ENCODE measurements at places on chromosomes 1 and 21. TPM values are rescaled to one million over a fixed set of nuclear protein-coding genes. Genes with fewer than 3 reads are reported as not detected.

GRCh38 chr1:150922519-150922975 lies 3.6 kb upstream of the SETDB1 start:
- no peak for DNase-seq

DNA sequence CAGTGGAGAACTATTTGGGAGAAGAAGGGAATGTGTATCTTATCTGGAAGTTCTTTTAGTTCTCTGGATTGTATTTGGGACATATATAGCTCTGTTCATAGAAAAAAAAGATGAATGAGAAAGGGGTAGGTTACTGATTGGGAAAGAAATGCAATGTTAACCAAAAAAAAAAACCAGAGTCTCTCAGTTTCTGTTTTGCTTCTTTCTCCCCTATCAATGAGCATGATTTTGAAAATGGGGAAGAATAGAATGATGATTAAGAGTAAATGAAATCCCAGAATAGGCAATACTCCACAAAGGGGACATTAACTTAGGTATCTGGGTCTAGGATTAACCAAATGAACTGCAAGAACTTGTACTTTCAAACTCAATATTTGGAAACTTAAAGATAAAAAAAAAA lies 92.9 kb downstream of the RHOU start:
- DNase-seq, result no peak

- DNase-seq, result no peak
Measured at GRCh38 chr1:98045211-98045766, 124.5 kb upstream of the DPYD start.

DNA sequence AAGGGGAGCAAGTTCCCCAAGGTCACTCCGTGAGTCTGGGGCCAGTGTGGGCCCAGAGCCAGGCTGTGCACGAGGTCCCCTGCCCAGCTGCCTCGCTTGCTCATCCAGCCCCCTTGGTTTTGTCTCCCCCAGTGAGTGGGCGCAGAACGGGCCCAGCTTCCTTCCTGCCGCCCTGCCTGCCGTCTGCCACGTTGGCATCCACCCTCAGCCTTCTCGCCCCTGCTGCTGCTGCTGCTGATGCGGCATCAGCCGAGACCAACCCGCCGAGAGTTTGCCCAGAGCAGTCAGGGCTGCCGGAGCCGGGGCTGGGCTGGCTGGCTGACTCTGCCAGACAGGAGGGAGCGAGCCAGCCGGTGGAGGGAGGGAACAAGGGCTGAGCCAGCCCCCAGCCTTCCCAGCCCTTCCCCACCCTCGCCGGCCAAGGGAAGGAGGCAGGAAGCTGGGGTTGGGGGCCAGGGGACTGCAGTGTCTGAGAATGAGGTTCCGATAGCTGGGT lies 31.4 kb upstream of the WASF2 start:
- no peak for DNase-seq

- no peak for DNase-seq
Measured at GRCh38 chr1:64564891-64565290, 95.0 kb downstream of the CACHD1 start.

- DNase-seq, result no peak
Measured at GRCh38 chr1:171985639-171986038, 144.3 kb downstream of the DNM3 start.

- DNase-seq, result no peak
Measured at GRCh38 chr1:113780374-113781146, 21.3 kb upstream of the PHTF1 start.

DNA sequence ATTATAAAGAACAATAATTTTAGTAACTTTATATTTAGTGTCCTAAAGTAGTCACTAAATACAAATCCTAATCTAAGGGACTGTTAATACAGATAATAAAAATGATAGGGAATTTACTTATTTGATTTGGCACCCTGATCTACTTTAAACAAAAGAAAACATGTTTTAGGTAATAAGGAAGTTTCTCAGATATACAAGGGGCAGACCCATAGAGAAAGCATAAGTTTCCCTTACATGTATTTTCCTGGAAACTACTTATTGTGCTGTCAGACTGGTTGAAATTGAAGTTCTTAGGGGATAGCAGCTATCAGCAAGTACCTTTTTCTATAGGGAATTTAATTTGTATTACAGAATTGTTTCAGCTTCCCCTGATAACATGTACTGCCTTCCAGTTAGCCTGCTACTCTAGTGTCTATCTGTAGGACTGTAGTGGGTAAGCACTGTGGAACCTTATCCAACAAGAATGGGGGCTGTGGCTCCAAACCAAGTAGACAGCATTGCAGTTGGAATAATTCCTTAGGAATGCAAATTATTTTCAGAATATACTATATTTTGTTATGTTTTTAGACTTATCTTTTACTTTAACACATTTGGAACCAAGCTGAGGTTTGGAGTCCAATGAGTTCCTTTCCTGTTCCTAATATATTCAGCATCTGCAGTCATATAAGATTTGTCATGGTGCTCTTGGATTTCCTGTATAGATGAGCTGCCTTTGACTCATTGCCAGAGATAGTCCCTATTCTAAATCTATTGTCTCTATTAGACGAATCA lies 14.7 kb downstream of the MSH4 start:
- DNase-seq, result no peak

DNA sequence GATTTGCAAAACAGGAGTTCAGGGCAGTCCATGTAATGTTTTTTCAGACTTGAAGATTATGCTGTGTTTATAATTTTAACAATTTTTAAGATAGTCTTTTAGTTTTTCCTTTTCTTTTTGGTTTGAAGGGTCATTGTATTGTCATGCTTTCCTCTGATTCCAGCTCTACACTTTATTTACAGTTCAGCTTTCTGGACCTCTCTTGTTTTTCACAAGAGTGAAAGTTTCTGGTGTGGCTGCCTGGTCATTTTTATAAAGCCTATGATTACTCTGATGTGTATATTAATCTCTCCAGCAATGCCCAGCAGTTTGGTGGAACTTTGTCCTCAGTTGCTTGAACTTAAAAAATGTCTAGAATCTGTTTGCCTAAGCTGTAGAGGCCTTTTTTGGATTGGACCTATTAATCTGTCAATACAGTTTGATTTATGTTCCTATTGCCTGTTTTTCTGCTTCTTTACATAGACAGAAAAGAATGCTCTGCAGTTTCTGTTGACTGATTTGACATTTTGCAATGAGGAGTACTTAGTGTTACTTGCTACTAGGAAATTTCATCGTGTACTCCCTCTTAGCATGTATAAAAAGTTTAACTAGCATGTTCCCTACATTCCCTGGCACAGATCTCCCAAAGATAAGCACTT lies 52.2 kb downstream of the XCL2 start:
- DNase-seq, result no peak

DNA sequence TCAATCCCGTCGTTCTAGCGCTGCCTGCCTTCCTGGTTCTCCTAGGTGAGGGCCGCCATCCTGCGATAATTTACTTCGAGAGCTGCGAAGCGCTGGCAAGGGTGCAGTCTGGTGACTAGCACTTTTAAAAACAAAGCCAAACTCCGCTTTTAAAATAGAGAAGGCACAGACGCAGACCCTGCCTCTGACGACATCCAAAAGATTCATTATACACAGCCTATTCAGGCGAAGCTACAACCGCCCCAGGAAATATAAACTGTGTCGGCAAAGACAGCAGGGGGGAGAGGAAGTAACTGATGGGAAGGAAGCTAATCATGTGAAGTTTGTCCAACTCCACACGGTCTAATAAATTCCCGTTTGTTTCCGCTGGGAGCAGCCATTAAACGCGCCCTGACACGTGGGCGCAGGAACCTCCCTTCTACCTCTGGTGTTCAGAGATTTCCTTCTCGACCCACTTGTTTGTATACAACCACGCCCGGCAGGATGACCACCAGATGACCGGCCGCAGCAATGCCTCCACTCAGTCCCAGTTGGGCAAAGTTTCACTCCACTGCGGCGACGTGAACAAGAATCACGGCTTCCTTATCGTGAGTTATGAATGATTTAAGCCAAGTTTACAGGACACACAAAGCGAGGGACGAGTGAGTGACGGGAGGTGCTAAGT lies 1.3 kb downstream of the GNG12 start:
- DNase-seq, result peak; percentile 54

DNA sequence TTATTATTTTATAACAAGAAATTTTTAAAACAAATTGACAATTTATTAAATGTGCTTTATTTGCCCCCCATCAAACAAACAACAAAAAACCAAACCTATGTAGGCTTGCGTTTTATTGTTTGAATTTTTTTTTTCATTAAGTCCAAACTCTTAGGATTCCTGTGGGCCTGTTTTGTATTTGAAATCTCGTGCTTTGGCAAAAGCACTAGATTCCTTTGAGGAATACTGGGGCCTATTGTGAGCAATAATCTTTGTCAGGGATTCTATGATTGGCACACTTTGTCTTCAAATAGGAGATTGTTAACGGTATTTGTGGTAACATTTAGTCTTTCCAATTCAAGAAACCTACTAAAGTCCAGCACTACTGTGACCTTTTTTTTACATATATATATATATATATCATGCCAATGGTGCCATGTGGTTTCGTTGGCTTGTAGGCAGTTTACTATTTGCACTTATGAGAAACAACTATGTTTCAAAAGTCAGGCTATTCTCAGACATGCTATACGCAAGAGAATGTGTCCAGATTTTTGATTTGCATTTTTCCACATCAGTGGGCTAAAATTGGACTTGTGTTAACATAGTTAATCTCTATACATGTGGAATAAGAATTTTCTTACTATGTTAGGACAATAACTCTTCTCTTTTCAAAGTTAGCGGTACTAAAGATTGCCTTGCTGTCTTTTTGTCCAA lies 70.4 kb upstream of the GREM2 start:
- DNase-seq, result no peak

- DNase-seq, result no peak
Measured at GRCh38 chr1:103336408-103336807, 189.1 kb upstream of the RNPC3 start.

GRCh38 chr1:55476445-55477015 lies 261.4 kb upstream of the USP24 start:
- no peak for DNase-seq

DNA sequence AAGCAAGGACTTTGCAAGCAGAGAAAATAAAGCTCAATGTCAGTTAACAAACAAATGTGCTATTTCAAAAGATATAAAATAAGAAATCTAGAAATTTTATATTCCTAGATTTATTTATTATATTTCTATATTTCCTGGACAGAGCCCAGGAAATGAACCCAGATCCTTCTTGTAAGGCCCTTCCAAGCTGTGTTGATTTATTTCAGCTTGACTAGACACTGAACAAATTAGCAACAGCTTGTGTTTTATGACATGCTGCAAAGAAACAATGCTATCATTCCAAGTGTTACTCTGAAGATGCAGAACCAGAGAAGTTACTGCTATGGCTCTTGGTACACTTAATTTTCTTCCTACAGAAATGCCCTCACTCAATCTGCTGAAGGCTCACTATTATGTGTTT lies 6.2 kb downstream of the TGFBR3 start:
- no peak for DNase-seq

- DNase-seq, result no peak
Measured at GRCh38 chr1:221806984-221807383, 65.1 kb upstream of the DUSP10 start.

DNA sequence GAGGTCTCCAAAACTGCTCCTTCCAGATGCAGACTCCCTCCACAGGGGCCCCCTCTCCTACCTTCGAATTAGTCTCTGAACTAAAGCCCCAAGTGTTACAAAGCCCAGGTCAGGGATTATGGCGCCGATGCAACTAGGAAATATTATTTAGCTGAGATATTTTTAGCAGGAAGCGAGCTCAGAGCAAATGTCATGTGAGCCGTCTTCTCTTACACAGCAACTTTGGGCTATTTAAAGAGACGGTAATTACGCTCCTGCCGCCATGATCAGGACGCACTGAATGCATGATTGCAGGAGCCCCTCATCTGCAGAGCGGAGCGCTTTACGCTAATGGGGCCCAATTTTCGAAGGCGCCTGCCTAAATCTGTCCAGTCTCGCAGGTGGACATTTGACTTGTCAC lies 55.3 kb upstream of the TARDBP start:
- DNase-seq, result no peak

DNA sequence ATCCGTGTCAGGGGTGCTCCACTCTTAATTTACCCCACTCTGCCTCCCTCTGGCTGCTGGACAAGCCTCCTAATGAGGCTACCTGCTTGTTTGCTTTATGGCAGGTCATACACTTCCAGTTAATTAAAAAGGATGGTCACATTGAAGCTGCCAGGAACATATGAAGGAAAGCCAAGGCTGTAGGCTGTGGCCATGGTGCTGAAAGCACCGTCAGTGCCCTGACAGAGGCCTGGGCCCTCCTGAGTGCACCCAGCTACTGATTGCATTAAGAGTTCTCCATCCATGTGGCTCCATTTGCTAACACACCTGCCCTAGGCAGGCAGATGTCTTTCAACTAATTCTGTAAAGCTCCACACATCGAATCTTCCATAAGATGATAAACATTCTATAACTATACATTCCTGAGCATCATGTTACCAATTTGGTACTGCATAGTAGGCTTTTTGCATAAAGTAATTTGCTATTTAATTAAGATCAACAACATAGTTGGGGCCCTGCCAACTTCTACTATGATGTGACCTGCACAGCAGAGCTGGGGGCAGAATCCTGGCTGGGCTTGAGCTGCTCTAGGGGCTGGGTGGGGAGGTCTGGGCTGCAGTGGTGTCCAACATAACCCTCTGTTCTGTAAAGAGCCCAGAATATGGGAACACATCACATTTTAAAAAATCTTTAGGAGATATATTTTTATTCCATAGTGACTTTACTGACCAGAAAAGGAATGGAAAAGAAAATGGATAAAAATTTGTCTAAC lies 224.8 kb downstream of the SIPA1L2 start:
- no peak for DNase-seq

DNA sequence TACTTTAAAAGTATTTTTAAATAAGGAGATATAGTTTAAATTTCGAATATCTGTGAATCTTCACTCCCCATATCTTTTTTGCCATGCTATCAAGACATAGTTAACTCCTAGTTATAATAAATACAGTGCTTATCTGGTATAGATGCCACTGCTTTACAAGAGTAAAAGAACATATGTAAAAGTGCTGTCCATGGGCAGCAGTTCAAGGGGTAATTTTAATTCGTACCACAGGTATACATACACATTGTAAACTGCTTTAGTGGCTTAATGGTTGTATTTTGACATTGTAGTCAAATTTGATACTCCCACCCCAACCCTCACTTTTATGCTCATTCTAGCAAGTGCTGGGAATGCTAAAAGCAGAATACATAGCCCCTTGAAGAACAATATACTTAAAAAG lies 18.6 kb downstream of the POU2F1 start:
- DNase-seq, result no peak

DNA sequence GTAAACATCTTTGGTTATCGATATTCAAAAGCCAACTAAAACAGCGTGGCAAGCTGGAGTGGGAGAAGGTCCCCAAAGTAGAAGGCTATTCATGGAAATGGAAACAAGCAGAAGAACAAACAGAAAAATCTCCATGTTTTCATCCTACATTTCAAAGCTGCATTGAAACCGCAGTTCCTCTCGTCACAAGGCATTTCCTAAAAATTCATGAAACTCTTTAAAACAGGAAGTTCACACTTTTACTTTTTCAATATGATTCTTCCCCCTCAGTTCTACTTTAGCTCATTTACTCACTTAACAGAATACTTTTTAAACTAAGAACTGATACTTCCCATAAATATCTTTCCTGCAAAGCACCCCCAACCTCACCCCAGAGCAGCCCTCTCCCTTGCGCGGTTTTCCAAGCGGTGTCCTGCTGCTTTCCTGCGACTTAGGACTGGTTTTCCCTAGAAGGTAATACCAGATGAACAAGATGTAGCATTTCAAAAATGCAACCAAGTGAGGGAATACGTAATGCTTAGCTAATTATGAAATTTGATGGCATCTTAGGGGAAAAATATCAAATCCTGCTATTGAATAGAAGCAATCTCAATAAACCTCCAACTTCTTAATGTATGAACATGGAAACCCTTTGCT lies 228.3 kb upstream of the PKN2 start:
- no peak for DNase-seq

FCRL4 gene
- total RNA-seq, result not detected

DFFA gene
- 48.4 TPM for total RNA-seq

ZNF683 gene
- total RNA-seq, result not detected

HES3 gene
- total RNA-seq, result not detected

TAS1R1 gene
- not detected for total RNA-seq

PLA2G2D gene
- not detected for total RNA-seq

SERTAD4 gene
- total RNA-seq, result 1.6 TPM

Measured in glomerular endothelial cell (primary cell).